Amniotic stem cell (primary cell): ENCODE measurements at places on chromosomes 7 and 10.
A peak's percentile ranks its signal among the peaks of the same experiment; 100 is the strongest.

DNA sequence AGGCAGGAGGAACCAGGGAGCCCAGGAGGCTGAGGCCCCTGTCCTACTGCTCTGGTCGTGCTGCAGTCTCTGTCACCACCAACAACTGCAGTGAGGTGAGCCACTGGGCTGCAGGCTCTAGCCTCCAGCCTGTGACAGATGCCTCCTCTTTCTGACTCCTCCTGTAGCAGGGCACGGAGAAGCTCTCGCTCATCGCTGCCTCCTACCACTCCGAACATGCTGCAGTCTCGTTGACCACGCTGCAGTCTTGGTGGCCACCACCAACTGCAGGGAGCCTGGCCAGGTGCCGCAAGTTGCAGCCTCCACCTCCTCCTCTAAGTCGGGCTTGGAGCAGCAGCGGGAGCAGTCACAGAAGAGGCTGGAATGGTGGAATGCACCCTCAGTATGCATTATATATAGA is 22.1 kb upstream of the VOPP1 start:
- no peak for DNase-seq

- no peak for DNase-seq
These were observed 18.9 kb downstream of the LMOD2 start for GRCh38 chr7:123674399-123675180.

- DNase-seq: peak; percentile 6
These were observed 704 bp downstream of the ZNRF2 start for GRCh38 chr7:30285067-30285535.

DNA sequence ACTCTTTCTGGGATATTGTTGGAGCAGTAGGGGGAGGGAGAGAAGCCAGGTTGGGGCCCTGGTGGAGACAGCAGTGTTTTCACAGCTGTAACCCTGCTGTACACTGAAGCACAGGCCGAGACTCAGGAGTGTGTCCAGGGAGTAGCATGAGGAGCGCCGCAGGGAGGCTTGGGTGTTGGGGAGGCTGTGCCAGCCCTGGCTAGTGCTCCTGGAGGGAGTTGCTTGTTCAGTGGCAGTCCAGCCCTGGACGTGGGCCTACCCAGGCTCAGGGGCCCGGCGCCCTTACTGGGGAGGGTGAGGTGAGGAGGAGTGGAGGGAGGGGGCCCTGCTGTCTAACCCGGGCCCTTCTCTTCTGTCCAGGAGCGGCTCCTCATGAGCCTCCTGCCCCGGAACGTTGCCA is 35.9 kb downstream of the ADCY1 start:
- DNase-seq: no peak

DNA sequence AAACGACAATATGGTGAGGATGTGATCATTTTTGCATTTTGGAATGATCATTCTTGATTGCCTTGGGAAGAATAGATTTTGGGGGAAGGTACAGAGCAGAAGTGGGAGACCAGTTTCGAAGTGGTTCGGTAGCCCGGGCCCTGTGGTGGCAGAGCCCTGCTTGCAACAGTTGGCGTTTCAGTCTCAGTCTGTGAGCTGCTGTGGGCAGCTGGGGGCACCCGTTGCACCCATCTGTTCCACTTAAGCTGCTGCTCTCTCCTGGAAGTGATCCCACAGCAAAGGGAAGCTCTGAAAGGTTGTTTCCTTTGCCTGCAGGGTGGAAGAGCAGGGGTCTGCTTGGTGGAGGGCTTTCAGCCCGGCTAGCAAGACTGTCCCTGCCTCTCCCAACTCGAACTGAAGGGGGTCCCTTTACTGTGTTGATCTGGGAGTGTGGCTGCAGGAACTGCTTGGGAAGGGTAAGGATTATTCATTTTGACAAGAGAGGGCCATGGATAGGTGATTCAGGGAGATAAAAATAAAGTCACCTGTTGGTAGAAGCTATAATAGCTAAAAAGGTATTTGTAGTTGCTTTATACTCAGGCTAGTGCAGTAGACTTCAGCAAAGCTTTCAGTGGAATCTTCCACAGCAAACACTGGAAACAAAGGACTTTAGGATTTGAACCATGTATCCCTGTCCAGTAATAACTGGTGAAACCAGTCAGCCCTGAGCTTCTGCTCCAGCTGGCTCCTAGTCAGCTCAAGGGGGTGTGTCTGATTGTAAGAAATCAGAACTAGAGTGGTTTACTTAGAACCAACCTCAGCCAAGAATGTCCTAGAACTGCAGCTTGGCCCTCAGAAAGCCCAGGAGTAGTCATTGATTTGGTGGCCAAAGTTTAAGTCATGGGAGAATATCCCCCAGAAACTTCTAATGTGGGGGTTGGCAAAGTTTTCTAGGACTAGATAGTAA is 53.1 kb upstream of the PDCD4 start:
- no peak for DNase-seq
